ENCODE measurements at places on chromosomes 12 and 14. TPM values are rescaled to one million over a fixed set of nuclear protein-coding genes. Genes with fewer than 3 reads are reported as not detected.

The ACRBP gene
- polyA plus RNA-seq, result 2.9 TPM

The DNAJC22 gene
- polyA plus RNA-seq, result 0.39 TPM

The NKX2-1 gene
- not detected for polyA plus RNA-seq

The CD163L1 gene
- polyA plus RNA-seq, result 5.5 TPM

DNA sequence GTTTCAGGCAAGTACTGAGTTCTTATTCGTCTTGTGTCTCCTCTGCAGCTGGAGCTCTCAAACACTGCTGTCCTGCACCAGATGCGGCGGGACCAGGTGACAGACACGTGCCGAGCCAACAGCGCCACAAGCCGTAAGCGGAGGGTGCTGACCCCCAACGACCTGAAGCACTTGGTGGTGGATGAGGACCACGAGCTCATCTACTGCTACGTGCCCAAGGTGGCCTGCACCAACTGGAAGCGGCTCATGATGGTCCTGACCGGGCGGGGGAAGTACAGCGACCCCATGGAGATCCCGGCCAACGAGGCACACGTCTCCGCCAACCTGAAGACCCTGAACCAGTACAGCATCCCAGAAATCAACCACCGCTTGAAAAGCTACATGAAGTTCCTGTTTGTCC is 201.2 kb downstream of the SLC41A2 start:
- no peak for DNase-seq

DNA sequence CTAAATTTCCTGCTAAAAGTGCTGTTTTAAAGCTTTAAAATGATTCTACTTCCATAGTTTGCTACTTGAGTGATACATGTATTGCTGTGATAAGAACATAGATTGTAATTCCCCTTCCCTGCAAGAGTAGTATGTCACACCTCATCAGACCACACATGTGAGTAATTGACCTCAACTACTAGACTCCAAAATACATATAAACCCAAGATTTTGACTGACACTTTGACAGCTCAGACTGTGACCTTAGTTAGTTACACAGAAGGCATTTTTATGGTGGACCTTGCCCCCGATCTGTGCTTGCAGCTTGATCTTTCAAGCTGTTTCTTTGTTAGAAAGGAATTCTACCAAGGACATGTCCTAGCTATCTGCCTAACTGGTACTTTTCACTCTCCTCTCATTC is 18.6 kb downstream of the APOBEC1 start:
- no peak for DNase-seq

DNA sequence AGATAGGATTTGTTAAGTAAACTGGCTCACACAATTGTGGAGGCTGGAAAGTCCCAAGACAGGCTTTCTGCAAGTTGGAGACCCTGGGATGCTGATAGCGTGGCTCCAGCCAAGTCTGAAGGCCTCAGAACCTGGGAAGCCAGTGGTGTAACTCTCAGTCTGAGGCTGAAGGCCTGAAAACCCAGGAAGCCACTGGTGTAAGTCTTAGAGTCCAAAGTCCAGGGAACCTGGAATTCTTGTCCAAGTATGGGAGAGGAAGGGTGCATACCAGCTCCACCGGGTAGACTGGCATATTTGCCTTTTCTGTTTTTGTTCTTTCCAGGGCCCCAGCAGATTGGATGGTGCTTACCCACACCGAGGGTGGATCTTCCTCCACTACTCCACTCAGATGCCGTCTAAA is 18.1 kb downstream of the GMFB start:
- no peak for DNase-seq

DNA sequence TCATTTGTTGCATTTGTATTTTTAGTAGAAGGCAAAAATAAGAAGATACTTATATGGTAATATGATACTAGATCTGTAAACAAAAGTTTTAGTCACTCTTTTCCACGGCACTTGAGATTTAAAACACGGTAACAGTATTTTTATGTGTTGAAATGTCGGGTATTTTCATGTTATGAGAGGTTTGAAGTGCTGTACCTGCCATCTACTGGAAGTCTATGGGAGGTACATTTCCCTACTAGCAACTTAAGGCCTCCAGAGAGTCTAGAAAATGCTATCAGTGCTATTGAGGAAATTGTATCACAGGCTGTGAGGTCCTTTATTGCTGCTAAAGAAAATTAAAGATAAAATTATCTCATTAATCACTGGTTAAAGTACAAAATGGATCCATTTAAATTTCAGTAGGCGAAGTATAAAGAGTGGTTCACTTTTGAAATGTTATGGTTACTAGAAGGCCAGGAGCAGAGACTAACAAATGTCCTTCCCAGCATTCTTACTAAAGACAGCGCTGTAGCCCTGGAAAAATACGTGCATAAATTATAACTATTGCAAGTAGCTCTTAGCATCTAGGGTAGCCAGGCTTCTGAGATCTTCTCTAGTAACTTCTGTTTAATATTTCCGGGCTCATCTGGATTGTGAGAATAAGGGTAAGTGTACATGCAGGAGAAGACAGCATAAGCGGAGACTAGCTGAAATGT is 77.6 kb upstream of the PRKD1 start:
- peak; percentile 34 for DNase-seq

DNA sequence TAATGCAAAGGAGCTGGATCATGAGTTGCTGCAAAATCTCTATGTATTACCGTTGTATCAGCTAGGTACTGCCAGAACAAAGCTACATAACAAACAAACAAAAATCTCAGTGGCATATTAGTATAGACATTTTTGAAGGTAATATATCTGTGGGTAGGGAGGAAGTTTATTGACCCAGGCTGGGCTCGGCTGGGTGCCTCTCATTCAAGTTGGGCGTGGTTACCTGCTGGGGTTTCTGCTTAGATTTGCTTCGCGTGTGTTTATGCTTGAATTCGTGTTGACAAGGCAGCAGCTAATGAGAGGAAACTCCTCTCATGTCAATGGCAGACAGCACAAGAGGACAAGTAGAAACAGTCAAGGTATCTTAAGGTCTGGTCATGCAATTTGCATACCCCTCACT is 520.7 kb downstream of the SOX5 start:
- DNase-seq, result no peak

DNA sequence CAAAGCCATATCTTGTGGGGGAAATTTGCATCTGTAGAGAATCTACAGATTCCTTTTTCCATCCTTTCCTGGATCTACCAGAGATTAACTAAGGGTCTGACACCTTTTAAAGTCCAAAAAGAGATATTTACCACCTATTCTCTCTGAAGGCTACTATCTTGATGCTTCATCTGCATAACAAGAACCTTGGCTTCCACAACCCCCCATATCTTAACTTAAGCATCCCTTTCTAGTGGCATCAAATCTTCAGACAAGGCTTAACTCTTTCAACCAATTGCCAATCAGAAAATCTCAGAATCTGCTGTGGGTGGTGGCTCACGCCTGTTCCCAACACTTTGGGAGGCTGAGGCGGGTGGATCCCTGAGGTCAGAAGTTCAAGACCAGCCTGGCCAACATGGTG is 74.3 kb upstream of the FICD start:
- DNase-seq, result no peak

DNA sequence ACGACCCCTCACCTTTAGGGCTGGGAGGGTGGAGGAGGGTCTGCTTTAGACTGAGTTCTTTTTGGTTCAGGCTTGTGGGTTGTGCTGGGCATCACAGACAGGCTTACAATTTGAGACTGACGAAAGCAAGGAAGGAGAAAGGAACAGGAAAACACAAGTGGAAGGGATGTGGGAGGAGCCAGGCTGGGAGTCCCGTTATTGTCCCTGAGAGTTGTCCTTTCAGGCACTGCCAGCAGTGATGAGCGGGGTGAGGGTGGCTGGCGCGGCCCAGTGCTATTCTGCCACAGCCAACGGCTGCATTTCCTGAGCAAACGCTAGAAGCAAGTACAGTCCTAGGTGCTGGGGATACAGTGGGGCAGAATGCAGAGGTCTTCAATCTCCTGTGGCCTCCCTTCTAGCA is 29.2 kb upstream of the TSPAN9 start:
- no peak for DNase-seq

GRCh38 chr12:29191267-29191850 is 42.3 kb downstream of the FAR2 start:
- DNase-seq, result no peak

DNA sequence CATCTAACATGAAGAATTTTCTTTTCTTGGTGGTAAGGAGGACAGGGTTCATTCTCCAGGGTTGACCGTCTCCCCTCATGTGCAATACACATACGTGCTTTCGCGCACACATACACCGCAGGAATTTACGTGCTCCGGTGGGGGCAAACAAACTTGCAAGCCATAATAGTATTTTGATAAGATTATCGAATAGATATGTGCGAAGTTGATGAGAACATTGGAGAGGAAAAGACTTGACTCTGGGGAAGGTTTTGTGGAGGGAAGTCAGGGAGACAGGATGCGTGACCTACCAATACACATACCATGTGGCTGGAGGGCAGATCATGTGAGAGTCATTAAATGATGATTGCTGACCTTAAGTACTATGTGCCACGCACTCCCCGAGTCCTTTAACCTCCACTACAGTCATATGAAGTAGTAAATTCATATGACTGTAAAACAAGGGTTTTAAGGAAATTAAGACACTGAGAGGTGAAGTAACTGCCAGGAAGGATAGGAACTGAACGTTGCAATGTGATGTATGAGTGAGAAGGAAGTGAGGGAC is 921 bp downstream of the RAD51B start:
- peak; percentile 13 for DNase-seq

GRCh38 chr14:100822532-100823296 is 3.2 kb upstream of the MEG3 start:
- peak; percentile 79 for DNase-seq

DNA sequence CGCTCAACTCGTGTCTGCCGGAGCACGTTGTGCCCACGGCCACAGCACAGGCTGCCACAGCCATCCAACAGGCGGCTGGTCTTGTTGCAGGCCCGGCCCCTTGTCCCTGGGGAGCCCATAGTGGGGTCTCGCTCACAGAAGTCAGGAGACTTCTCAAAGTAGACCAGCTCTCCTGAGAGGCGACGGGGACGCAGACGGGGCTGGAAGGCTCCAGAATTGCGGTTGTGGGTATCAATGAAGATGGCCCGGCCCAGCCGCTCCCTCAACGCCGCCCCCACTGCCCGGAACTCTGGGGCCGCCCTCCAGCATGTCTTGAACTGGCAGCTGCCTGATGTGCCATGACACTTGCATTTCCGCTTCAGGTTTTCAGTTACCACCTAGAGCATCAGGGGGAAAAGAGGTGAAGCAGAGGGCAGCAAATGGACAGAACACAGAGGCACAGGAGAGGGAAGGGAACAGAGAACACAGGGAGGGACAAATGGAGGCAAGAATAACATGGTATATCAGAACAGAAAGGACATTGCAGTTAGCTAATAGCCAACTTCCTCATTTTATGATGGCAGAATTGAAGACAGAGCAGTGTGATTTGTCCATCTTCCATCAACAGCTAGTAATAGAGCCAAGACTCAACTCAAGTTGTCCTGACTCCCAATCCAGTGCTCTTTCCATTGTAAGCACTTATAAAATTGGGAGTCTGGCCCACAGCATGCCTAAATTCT is 5.2 kb downstream of the WNT10B start:
- no peak for DNase-seq

DNA sequence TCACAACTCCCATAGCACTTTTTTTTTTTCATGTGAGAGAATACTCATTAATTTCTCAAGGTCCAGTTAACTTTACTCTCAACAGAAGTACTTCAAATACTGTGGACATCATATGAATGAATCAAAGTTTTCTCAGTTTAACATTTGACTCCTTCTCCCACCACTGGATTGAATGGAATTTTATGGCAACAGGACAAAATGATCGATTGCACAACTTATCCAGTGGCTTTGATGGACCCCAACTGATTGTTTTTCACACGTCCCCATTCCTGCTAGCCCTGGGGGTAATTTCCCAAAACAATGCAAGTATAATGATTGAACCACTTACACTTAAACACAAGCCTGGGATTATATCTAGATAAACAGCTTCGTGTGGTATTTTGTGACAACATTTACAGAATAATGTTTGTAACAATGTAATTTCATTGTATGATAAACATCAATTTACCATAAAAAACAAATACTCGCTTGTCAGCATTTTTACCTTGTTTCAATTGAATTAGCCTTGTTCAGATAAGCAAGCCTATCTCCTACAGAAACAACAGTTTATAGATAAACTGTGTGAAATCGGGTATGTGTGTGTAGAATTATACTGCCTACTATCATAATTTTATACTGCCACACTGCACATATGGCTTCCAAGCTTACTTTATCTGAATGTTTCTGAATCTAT is 60.9 kb downstream of the SOX5 start:
- DNase-seq, result no peak

GRCh38 chr12:54364413-54364812 is at the start of gene GPR84:
TSS of gene GPR84 (minus strand) at chr12:54364486. CDS start at chr12:54363851, 635 bp downstream.
- DNase-seq, result no peak

DNA sequence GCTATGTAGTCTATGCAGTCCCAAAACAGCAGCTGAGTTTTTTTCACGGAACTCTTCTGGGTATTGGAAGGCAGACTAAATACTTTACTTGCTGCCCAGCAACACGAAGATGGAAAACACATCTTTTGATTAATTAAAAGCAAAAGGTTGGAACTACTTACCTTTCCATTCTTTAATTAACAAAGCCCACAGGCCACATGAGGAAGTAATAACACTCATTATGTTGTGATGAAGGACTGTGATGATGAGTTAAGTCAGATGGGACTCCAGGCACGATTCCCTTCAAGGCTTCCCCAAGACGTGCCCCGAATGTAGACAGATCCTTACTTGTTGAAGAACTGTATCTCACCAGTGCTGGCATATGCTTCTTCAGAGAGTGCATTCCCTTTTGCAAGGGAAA is 129.0 kb downstream of the WIF1 start:
- DNase-seq, result no peak

- no peak for DNase-seq
These were observed 170.2 kb upstream of the PZP start for GRCh38 chr12:9378430-9378835.

Data from hindlimb muscle (tissue), 1 donor.